ENCODE measurements at places on chromosomes 2 and 18. TPM values are rescaled to one million over a fixed set of nuclear protein-coding genes. Genes with fewer than 3 reads are reported as not detected.
A peak's percentile ranks its signal among the peaks of the same experiment; 100 is the strongest.

Gene PRKAG3
- total RNA-seq, result not detected

Gene ETAA1
- total RNA-seq, result 11.0 TPM

Gene RFX8
- 1.6 TPM for total RNA-seq

Gene TNFAIP6
- 0.82 TPM for total RNA-seq

Gene CFC1
- not detected for total RNA-seq

Gene C1GALT1C1L
- total RNA-seq, result 0.47 TPM

Gene G6PC2
- total RNA-seq, result not detected

Gene DNAJC5G
- total RNA-seq, result 0.47 TPM

Gene RRM2
- total RNA-seq, result 21.4 TPM

Gene SEMA4F
- total RNA-seq, result 11.3 TPM

Gene SLC20A1
- total RNA-seq, result 103 TPM

Gene MYCN
- 1.8 TPM for total RNA-seq

DNA sequence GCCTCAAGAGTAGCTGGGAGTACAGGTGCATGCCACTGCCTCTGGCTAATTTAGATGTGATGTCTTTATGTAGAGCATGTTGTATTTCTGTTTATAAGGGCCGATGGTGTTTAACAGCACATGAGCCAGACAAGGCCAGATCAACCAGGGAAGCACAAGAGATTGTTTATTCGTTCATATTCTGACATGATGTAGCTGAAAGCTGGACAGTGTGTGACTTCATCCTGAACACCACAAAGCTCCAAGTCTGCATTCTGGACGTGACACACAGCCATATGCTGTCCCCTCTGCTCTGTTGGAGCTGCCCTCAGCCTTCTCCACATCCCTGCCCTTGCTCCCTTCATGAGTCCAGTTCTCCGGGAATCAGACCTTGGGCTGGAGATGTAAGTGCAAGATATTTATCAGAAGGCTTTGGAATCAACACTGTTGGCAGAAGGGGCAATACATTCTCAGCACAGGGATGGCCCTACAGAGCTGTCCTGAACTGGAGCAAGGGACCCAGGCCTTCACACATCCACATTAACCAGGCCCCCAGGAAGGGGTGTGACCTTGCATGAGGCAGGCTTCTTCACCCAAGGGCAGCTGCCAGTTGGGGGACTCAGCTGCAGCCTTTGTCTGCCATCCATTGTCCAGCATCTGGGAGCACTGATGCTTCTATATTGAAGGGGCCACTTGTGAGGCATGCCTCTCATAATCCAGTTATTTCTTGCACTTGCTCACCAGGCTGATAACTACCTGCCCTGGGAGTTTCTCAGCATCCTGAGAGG is 38.5 kb downstream of the EDAR start:
- no peak for DNase-seq

GRCh38 chr2:98372121-98372520 is 25.9 kb downstream of the CNGA3 start:
- no peak for DNase-seq

DNA sequence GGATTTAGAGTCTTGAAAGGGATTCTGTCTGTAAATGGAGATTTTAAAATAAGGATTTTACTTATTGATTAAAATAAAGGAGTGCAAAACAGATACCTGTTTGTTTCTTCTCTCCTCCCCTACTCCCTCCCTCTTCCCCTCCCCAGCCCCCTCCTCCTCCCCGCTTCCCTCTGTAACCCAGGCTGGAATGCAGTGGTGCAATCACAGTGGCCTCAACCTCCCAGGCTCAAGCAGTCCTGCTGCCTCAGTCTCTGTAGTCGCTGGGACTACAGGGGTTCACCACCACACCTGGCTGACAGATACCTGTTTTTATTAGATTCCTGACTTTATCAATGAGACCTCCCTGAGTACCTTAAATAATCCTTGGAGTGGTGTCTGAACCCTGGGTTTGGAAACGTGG is 57.1 kb downstream of the OXER1 start:
- no peak for DNase-seq

GRCh38 chr2:219482674-219483405 is 15.9 kb upstream of the GMPPA start:
- DNase-seq, result no peak

DNA sequence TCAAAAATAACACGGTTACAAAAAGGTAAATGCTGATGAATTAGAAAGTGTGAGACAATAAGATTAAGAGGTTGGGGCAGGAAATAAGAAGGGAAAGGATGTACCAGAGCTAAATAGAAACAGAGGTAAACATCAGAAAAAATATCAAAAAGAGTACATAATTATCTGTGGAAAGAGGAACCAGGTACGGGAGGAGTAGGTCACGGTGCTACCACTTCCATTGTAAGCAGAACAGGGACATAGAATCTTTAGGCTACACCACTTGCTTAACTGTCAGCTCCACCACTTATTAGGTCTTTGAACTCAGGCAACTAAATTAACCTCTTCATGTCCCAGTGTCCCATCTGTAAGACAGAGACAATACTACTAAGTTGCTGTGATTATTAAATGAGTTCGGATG is 350.3 kb downstream of the LRATD1 start:
- DNase-seq, result no peak

- DNase-seq, result no peak
Observed at GRCh38 chr18:75159646-75160356, 49.1 kb downstream of the PTGR3 start.

GRCh38 chr2:86260978-86261377 is 61.7 kb downstream of the MRPL35 start:
- DNase-seq, result no peak

DNA sequence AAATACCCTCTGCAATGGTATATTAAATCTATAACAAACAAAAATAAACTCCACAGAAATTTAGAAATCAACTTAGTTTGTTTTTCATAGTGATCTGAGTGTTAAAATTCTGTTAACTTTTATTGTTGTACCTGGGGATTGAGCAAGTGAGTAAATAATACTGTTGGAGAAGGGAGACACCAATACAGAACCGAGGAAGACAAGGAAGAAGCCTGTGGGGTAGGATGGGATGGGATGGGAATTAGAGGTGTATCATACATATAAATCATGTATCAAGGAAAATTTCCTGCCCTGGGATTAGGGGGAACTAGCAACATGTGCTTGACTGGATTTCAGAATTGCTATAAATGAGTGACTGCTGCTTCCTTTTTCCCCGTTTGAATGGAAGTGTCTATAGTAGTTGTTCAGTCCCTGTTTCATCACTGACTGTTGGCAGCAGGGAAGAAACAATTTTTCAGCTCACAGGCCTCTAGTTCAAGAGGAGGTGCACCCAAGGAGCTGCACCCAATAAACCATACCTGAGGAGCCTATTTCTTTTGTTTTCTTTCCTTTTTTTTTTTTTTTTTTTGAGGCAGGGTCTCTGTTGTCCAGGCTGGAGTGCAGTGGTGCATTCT is 53.1 kb downstream of the SP110 start:
- DNase-seq, result no peak

DNA sequence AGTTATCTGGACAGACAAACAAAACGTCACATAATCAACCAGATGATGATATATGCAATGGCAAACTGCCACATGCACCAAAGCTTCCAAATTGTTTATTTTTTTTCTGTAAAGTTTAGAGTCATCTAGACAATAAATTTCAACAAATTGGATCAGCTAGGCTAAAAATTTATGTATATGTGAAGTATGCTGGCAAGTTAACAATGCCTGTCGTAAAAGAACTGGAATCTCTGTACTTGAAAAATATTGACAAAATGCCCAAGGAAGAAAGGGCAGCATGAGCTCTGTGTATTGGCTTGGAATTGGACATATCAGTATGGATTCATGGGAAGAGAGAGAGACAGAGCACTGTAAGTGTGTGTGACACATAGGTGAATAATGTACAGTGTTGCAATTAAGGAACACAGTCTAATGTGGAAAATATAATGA is 309.8 kb downstream of the ERBB4 start:
- DNase-seq, result no peak

- DNase-seq, result no peak
Observed at GRCh38 chr2:237492137-237492890, 5.3 kb downstream of the MLPH start.

GRCh38 chr18:31171144-31171839 is 8.6 kb upstream of the DSC1 start:
- DNase-seq, result no peak

GRCh38 chr2:101197814-101198213 is 46.6 kb upstream of the TBC1D8 start:
- no peak for DNase-seq

DNA sequence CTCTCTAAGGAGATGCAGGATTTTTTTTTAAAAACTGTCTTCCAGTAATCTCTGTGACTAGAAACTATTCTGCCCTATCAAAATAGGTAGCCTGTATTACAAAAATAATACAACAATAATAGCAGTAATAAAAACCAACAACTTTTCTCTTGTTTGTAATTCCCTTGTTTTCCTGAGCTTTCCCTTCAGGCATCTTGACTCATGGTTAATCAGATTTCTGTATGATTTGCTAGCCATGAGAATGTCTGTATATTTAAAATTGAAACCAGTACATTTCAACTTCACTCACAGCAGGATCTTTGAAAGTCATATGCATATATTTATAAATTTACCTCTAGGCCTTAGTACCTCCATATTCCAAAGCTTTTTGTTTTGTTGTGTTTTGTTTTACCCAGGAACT is 38.2 kb downstream of the SLC4A10 start:
- no peak for DNase-seq

GRCh38 chr2:224594840-224595239 is 9.7 kb upstream of the CUL3 start:
- DNase-seq, result no peak

- DNase-seq, result no peak
Observed at GRCh38 chr2:120571015-120571728, 164.5 kb upstream of the GLI2 start.

DNA sequence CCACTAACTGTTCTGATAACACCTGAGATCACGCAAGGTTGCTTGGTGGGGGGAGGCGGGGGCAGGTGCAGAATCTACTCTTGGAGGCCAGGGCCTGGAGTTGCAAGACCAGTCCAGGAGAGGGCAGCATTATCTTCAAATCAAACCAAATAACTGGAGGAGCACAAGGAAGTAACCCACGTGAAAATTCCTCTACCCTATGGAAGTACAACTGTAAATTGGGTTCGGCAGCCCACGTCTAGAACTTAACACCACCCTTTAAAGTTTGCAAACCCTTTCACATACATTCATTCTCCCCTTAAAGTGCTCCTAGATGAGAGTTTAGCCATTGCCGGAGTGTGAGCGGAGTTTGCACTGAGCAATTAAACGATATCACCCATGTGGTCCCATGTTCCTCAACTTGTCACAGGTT is 19.6 kb upstream of the CXCR1 start:
- peak; percentile 44 for DNase-seq

DNA sequence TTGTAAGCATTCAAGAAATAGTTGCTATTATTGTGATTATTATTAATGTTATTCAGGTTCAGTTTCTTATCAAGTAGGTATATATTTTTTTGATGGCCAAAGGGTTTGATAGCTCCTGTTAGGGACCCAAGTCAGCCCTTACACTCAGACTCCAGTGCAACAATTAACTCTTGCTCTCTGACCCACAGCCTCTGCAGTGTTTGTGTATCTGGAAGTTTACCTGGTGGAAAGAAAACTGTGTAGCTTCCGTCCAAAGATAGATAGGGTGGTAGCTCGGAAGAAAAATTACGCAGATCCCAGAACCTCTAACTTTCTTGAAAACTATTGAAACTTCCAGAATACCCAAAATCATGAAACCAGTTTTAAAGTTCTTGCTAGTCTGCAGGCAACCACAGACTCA is 58.6 kb upstream of the IGFBP2 start:
- DNase-seq, result no peak

DNA sequence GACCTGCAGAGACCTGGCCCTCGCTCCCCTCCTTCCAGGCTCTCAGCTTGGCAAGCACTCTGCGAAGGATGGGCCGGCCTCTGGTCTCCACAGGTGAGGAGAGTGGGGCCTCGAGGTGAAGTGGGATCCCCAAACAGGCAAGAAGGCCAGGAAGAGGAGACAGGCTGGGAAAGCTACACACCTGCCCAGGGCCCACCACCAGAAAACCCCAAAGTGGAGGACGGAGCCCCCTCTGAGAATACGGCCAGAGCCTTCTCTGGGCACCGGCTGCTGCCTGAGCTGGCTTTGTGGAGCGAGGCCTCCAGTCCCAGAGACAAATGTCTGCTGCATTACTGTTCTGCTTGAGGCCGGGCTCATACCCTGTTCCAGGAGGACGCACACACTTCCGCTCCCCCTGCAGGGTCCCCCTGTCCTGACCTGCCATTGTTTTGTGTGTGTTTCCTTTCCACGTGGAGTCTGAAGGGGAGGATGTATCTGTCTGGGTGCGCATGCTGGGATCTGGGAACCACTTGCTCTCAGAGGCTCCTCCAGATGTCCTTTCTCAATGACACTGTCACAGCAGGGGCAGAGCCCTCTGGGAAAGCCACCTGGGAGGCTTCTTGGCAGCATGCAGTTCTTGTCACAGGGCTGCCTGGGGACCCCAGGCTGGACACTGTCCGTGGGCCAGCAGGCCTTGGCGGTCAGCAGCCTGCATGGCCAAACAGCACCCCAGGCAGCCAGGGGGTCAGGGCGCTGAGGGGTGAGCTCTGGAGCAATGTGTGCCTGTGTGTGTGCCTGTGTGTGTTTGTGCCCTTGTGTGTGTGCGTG is 20.8 kb downstream of the KCNF1 start:
- DNase-seq, result no peak

- DNase-seq, result no peak
Observed at GRCh38 chr2:25402477-25402876, 60.8 kb upstream of the DNMT3A start.

- DNase-seq, result no peak
Observed at GRCh38 chr2:31413862-31414550, 536 bp downstream of the XDH start.

DNA sequence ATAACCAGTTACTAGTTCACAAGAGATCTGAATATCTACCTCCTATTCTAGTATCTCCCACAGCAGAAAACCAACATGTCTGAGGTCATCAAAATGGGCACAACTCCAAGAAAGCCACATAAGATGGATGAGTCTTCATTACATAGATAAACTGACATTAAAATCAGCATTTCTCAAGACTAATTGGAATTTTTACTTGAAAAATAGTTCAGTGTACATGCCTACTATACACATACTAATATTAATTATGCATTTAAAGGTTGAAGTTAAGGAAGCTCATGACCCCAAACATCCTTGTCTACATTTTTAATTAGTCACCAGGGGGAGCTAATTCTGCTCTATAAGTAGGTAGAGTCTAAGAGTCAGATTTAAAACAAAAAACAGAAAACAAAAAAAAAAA is 41.9 kb downstream of the ZNF521 start:
- DNase-seq, result no peak

DNA sequence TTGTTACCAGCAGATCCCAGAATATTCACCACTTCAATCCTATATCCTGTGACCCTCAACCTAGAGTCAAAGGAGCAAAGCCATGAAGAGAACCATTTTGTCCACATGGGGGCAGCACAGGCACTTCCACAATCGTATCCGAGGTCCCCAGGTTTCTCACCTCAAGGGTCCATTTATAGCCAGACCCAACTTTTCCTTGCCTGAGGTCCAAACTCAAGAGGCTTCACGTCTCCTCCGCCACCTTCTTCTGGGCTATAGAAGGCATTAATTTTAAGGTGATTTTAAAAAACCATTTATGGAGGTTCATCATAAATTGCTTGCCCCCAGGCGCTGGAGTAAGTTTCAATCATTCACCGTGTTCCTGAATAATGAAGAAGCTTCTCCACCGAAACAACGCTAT is 111.6 kb upstream of the NABP1 start:
- peak; percentile 29 for DNase-seq

All from glomerular endothelial cell (primary cell).